ENCODE measurements at places on chromosomes 13 and 19. TPM values are rescaled to one million over a fixed set of nuclear protein-coding genes. Genes with fewer than 3 reads are reported as not detected.

Gene SIGLEC12
- total RNA-seq, result not detected

Gene CATSPERD
- total RNA-seq, result not detected

Gene POU2F2
- 24.0 TPM for total RNA-seq

Gene OR7A5
- not detected for total RNA-seq

Gene RFPL4A
- not detected for total RNA-seq

Gene ZNF628
- total RNA-seq, result 11.3 TPM

Gene CILP2
- total RNA-seq, result 0.17 TPM

Gene ZNF681
- 3.7 TPM for total RNA-seq

Gene IGFLR1
- 60.9 TPM for total RNA-seq

Gene ZNF554
- total RNA-seq, result 3.8 TPM

Gene LGI4
- 1.0 TPM for total RNA-seq

Gene TRPM4
- not detected for total RNA-seq

Gene CD209
- not detected for total RNA-seq

Gene KLHL1
- total RNA-seq, result not detected

Gene CYP2F1
- total RNA-seq, result not detected

Gene ZNF230
- 5.3 TPM for total RNA-seq

Gene CALR3
- not detected for total RNA-seq

Gene C5AR2
- 0.84 TPM for total RNA-seq

Data from activated naive CD4-positive, alpha-beta T cell treated with anti-CD3 and anti-CD28 coated beads, Interleukin-2, amount 10 ng/mL, durations not matched to agents 5 hours and 36 hours (primary cell).